ENCODE measurements at places on chromosomes 16 and 17.

GRCh38 chr17:80992077-80992947 is 671 bp downstream of the CHMP6 start:
- H3K4me1 ChIP-seq, result peaks cover 51% of the 10 kb centered on the region
- H3K36me3 ChIP-seq, result peaks cover 11% of the 10 kb centered on the region
- H3K27me3 ChIP-seq, result no peaks in the 10 kb centered on the region
- H3K4me3 ChIP-seq, result peak overlapping the region; percentile 99

DNA sequence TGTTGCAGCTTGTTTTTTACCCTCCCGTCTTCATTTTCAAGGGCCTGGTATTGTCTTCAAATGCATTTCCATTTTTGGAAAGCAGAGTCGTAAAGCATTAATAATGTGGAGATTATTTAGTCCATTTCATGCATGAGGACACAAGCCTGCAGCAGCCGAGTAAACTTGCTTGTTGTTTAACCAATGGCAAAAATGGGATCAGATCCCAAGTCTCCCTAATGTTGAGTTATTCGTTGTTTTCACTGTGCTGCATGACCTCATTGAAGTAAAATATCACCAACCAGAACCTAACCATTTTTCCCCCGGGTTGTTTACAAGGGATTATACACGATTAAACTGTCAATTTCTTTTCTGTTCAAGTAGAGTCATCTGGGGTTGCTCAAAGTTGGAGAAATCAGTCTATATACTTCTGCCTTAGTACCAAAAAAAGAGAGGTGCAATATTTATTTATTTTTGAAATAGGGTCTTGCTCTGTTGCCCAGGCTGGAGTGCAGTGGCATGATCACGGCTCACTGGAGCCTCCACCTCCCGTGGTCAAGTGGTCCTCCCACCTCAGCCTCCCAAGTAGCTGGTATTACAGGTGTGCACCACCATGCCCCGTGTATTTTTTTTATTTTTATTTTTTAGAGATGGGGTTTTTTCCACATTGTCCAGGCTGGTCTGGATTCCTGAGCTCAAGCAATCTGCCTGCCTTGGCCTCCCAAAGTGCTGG is 12.4 kb downstream of the AMZ2 start:
- H3K27ac ChIP-seq, result no peak overlapping the region
- no peaks in the 10 kb centered on the region for H3K27me3 ChIP-seq
- peaks cover 23% of the 10 kb centered on the region for H3K36me3 ChIP-seq

- no peak for DNase-seq
- no peak overlapping the region for H3K4me3 ChIP-seq
Measured at GRCh38 chr17:9725575-9725974, 65.8 kb downstream of the DHRS7C start.

DNA sequence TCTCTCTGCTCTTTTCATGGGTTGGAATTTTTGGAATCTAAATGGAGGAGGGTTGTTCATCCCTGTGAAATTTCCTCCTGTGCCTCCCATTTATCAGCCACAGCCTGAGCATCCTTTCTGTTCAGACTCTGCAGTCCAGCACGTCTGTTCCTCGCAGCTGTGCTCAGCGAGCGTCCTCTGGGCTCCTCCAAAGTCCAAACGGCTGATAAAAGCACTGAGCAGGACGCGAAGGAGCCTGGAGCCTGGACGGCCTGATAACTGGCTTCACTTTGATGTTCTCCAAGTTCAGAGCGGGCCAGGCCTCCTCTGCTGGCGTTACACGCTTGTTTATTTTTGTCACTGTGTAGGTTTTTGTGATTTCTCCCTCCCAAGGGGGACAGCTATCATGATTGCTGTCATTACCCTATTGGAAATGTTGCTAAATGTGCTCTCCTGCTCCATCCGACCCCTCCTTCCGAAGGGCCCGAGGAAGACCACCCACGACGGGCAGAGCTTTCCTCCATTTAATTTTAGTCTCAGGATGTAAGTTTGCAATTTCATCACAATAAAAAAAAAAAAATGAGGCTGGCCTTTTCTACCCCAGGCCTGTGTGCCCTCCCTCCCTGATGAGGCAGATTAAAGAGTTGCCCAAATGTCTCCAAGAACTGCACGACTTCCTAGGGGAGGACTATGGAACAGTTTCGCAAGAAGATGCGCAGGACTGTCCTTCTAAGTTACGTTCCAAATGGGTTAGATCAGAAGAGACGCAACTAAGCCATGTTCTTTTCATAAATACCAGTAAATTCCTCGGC is 290.5 kb upstream of the FOXF1 start:
- H3K36me3 ChIP-seq, result no peaks in the 10 kb centered on the region
- no peak overlapping the region for H3K4me3 ChIP-seq
- no peaks in the 10 kb centered on the region for H3K27me3 ChIP-seq

- H3K36me3 ChIP-seq, result no peaks in the 10 kb centered on the region
- H3K4me3 ChIP-seq, result no peak overlapping the region
- H3K27ac ChIP-seq, result no peak overlapping the region
- DNase-seq, result no peak
- no peaks in the 10 kb centered on the region for H3K27me3 ChIP-seq
Measured at GRCh38 chr16:86718118-86718517, 139.8 kb downstream of the FOXL1 start.

DNA sequence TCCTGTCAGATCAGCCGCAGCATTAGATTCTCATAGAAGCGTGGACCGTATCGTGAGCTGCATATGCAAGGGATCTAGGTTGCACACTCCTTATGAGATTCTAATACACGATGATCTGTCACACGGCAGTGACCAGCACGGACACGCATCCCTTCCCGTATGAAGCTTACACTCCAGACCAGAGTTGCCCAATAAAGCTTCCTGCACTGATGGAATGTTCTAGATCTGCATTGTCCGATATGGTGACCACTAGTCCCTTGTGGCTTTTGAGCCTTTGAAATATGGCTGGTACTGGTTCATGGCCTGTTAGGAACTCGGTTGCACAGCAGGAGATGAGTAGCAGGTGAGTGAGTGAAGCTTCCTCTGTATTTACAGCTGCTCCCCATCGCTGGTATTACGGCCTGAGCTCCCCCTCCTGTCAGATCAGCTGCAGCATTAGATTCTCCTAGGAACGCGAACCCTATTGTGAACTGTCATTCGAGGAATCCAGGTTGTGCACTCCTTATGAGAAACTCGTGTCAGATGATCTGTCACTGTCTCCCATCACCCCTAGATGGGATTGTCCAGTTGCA is 49.8 kb upstream of the ZCCHC14 start:
- H3K4me1 ChIP-seq, result peaks cover 7% of the 10 kb centered on the region
- DNase-seq, result no peak
- peaks cover 6% of the 10 kb centered on the region for H3K27me3 ChIP-seq
- no peak overlapping the region for H3K27ac ChIP-seq
- H3K36me3 ChIP-seq, result no peaks in the 10 kb centered on the region
- H3K4me3 ChIP-seq, result no peak overlapping the region

DNA sequence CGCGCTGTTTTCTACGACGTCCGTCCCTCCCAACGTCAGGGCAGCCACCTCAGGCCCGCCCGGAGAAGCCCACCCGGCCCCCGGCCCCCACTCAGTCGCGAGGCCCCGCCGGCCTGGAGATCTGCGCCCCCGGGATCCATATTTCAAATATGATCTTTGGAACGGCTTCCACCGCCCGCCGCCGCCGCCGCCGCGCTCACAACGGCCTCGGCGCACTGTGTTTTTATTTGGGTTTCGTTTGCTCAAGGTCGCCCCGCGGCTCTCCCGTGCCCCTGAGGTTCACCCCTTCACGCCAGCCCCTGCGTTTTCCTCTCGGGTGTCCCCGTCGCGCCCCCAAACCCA is 4.2 kb upstream of the CBX4 start:
- no peaks in the 10 kb centered on the region for H3K36me3 ChIP-seq
- H3K27ac ChIP-seq, result peak overlapping the region; percentile 59
- H3K4me3 ChIP-seq, result peak overlapping the region; percentile 51
- no peak for DNase-seq

GRCh38 chr17:74218436-74218835 is 5.1 kb downstream of the TTYH2 start:
- no peaks in the 10 kb centered on the region for H3K27me3 ChIP-seq
- H3K27ac ChIP-seq, result no peak overlapping the region
- peaks cover 20% of the 10 kb centered on the region for H3K4me1 ChIP-seq
- H3K36me3 ChIP-seq, result no peaks in the 10 kb centered on the region
- no peak overlapping the region for H3K4me3 ChIP-seq

GRCh38 chr17:43733956-43734355 is 24.6 kb downstream of the SOST start:
- no peak overlapping the region for H3K4me3 ChIP-seq
- no peak overlapping the region for H3K27ac ChIP-seq
- no peak for DNase-seq
- no peaks in the 10 kb centered on the region for H3K36me3 ChIP-seq
- no peaks in the 10 kb centered on the region for H3K27me3 ChIP-seq

DNA sequence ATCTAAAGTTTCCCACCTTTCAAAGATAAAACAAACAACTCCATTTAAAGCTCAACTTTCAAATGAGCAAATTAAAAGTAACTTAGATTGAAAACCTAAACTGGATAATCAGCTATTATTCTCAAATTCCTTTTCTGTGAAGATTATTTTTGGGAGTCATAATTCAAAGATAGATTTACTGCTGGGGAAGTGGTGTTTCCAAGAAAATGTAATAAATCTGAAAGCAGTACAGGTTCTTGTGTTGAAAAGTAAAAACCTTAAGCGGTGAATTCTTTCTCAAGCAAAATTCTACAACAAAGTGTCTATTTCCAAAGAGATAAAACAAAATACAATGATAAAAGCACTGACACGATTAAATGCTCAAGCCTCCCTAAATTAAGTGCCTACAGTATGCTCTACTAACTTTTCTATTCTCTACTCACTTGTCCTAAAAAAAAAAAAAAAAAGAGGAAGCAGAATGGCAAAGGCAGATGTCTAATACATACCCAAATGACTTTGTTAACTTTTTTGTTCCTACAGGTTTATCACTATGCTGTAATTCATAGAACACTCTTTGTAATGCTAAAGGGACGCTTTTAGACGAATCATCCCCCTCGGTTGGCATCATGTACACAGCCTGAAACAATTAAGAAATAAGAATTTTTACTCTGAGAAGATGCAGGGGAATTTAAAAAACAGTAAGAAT is 34.5 kb downstream of the LITAFD start:
- no peak for DNase-seq
- peaks cover 4% of the 10 kb centered on the region for H3K36me3 ChIP-seq
- H3K4me1 ChIP-seq, result no peaks in the 10 kb centered on the region
- no peak overlapping the region for H3K4me3 ChIP-seq
- H3K27me3 ChIP-seq, result no peaks in the 10 kb centered on the region

DNA sequence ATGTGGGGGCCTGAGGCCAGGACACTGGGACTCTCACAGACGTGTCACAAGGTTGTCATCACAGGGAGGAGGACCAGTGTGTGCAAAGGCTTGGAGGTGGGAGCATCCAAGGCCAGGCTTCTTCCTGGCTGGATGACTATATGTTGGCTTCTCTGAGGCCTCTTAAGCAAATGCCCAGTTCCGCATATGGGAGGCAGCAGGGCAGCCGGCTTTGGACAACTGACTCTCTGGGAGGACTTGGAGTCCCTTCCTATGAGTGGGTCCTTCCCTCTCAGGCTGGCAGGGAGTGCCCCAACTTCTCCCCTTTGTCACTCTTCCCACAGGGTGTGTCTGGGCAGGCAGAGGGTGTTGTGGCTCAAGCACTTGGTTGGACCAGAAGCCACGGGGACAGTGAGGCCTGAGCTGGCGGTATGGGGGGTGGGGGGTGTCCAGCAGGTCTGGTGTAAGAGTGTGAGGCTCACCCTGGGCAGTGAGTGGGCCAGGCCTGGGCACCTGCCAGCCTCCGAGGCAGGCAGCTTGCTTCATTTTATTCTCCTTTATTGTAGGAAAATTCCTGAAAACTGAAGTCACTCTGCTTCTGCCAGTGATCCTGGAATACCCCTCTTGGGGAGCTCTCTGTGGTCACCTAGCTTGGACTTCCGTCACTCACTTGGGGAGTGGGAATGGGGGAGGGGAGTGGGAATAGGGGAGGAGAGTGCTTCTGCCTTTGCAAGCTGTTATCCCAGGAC is 14.9 kb downstream of the ADGRG1 start:
- no peak overlapping the region for H3K27ac ChIP-seq
- H3K36me3 ChIP-seq, result no peaks in the 10 kb centered on the region
- H3K27me3 ChIP-seq, result no peaks in the 10 kb centered on the region
- no peaks in the 10 kb centered on the region for H3K4me1 ChIP-seq
- DNase-seq, result peak; percentile 71
- H3K4me3 ChIP-seq, result no peak overlapping the region

- DNase-seq, result no peak
- peaks cover 52% of the 10 kb centered on the region for H3K36me3 ChIP-seq
- no peak overlapping the region for H3K4me3 ChIP-seq
- H3K4me1 ChIP-seq, result peaks cover 46% of the 10 kb centered on the region
- no peaks in the 10 kb centered on the region for H3K27me3 ChIP-seq
Measured at GRCh38 chr16:67942510-67943255, 1.2 kb downstream of the LCAT start.

DNA sequence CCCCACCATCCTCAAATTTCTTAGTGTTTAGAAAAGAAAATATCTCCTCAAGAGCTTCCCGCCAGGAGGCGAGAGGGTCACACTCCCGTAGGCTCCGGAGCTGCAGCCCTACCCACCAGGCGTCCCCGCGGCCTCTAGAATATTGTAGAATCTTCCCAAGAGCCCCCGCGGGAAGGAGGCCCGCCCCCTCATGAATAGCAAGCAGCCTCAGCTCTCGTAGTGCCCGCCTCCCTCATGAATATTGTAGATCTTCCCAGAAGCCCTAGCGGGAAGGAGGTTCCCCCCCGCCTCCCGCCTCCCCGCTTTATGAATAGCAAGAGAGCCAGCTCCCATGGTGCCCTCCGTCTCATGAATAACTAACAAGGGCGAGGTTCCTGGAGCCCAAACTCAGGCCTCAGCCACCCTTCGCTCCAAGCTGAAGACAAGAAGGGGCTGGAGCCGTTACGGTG is at the start of gene FBXO47:
FBXO47 (minus strand) TSS at position 114 of the 449 bp plus-strand sequence. CDS start 4,378 bp downstream, outside the sequence.
- H3K27ac ChIP-seq, result peak within 1 kb of the TSS; percentile 62
- H3K36me3 ChIP-seq, result no peaks in the 10 kb centered on the region
- peaks cover 4% of the 10 kb centered on the region for H3K4me1 ChIP-seq
- DNase-seq, result peak; percentile 97
- H3K4me3 ChIP-seq, result peak within 1 kb of the TSS; percentile 34

- peak; percentile 62 for DNase-seq
- no peaks in the 10 kb centered on the region for H3K27me3 ChIP-seq
- H3K27ac ChIP-seq, result no peak overlapping the region
- H3K36me3 ChIP-seq, result no peaks in the 10 kb centered on the region
- no peak overlapping the region for H3K4me3 ChIP-seq
Measured at GRCh38 chr17:19361326-19361725, 1.2 kb downstream of the B9D1 start.

- DNase-seq, result no peak
- no peak overlapping the region for H3K27ac ChIP-seq
- H3K27me3 ChIP-seq, result no peaks in the 10 kb centered on the region
- H3K36me3 ChIP-seq, result no peaks in the 10 kb centered on the region
- H3K4me1 ChIP-seq, result no peaks in the 10 kb centered on the region
Measured at GRCh38 chr17:74295625-74296547, 21.9 kb downstream of the DNAI2 start.

GRCh38 chr17:68792042-68792685 is 163.0 kb downstream of the ABCA8 start:
- DNase-seq, result no peak
- H3K4me3 ChIP-seq, result no peak overlapping the region
- H3K4me1 ChIP-seq, result no peaks in the 10 kb centered on the region

- H3K4me3 ChIP-seq, result no peak overlapping the region
- H3K27ac ChIP-seq, result no peak overlapping the region
- no peaks in the 10 kb centered on the region for H3K36me3 ChIP-seq
- H3K27me3 ChIP-seq, result no peaks in the 10 kb centered on the region
- no peaks in the 10 kb centered on the region for H3K4me1 ChIP-seq
Measured at GRCh38 chr16:30018731-30019158, 4.3 kb upstream of the C16orf92 start.

GRCh38 chr17:48549281-48549630 is 4.3 kb upstream of the HOXB2 start:
- H3K4me1 ChIP-seq, result peaks cover 90% of the 10 kb centered on the region
- peak overlapping the region; percentile 99 for H3K27ac ChIP-seq
- DNase-seq, result no peak
- H3K27me3 ChIP-seq, result no peaks in the 10 kb centered on the region
- H3K4me3 ChIP-seq, result no peak overlapping the region
- H3K36me3 ChIP-seq, result no peaks in the 10 kb centered on the region

GRCh38 chr16:20610892-20611349 is 34.8 kb upstream of the ACSM2B start:
- H3K27ac ChIP-seq, result peak overlapping the region; percentile 50
- DNase-seq, result no peak

Data from sigmoid colon (tissue), 7 donors.